ENCODE measurements at places on chromosomes 13 and 19.

- no peak for DNase-seq
These were observed 7.6 kb downstream of the ALOX5AP start for GRCh38 chr13:30742901-30743300.

DNA sequence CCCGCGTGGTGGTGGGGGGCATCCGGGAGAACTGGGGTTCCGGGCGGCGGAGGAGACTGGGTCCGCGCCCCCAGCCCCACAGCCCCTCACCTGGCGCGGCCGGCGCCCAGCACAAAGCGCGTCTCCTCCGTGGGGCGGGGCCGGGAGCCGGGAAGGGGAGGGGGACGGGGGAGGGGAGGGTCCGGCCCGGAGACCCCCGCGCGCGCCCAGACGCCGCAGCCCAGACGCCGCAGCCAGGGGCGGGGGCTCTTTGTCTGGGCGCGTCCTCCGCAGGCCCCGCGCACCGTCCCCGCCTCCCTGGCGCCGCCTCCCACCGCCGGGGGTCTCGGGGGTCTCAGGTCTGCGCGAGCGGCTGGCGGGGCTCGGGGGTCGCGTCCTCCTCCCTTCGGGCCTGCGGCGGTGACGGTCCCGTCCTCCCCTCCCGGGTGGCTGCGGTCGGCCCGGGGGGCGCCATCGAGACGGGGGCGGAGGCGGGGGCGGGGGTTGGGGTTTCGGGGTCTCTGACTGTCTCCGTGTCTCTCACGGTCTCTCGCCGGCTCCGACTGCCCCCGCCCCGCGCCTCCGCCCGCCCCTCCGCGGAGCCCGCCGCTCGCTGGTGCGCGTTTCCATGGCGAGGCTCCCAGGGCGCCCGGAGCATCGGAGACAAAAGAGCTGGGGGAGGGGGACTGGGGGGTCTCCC is at the start of gene PLPPR3:
Gene PLPPR3, minus strand, starts transcription at position 131 of the 679 bp plus-strand sequence. CDS start 396 bp downstream, outside the sequence.
- no peak for DNase-seq

DNA sequence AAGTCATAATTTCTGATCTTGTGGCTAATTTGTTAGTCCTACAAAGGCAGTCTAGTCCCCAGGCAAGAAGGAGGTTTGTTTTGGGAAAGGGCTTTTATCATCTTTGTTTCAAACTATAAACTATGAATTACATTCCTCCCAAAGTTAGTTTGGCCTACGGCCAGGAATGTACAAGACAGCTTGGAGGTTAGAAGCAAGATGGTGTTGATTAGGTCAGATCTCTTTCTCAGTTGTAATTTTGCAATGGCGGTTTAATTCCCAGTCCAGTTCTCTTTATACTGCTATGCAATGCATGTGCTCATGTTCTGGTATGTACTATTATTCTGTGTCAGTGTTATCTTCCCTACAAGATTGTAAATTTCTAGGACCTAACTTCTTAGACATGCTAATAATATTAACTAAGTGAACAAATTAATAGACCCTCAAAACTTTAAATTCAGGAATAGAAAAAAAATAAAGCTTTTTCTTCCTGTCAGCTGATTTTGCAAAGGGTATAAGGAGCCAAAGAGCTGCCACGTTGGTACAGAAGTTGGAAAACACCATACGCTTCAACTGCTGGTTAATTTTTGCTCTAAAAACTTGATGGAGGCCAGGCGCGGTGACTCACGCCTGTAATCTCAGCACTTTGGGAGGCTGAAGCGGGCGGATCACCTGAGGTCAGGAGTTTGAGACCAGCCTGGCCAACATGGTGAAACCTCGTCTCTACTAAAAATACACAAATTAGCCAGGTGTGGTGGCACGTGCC is 1.3 kb upstream of the DNAJC15 start:
- DNase-seq: no peak

GRCh38 chr19:34217952-34218817 is 36.2 kb upstream of the GARRE1 start:
- peak; percentile 95 for DNase-seq

DNA sequence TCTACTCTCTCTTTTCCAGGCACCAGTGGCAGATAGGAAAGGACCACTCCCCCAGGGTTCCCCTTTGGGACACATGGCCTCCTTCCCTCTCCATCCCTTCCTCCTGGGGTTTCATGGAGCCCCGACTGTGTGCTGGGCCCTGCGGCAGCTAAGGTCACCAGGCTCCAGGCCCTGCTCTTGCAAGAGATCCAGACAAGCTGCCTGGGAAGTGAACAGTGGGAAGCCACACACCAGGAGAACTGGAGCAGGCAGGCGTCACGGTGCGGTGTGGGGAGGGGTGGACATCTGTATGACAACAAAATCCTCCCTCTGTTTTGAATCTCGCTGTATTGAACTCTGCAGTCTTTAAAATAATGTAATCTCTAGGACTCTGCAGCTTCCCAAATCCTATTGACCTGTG is 330.1 kb downstream of the UQCRFS1 start:
- DNase-seq: no peak

DNA sequence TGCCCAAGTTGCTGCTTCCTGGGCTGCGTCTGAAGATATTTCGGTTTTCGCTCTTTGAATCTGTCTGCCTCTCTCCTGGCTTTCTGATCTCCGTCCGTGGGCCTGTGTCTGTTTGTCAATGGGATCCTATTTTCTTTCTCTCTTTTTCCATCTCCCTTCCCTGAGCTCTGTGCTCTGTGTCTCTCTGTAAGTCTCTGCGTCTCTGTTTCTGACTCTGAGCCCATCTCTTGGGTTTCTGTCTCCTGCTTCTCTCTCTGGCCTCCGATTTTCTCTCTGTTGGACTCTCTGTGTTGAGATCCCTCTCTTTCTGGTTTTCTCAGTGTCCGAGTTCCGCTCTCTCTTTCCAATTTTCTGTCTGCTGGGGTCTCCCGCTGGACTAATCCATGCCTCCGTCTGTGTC is 1.7 kb downstream of the PRKCG start:
- no peak for DNase-seq

GRCh38 chr13:69683921-69684686 is 423.5 kb upstream of the ATXN8OS start:
- DNase-seq: no peak

- no peak for DNase-seq
These were observed 80.3 kb upstream of the FLT1 start for GRCh38 chr13:28575200-28575599.

- no peak for DNase-seq
These were observed 15.2 kb downstream of the SUGP1 start for GRCh38 chr19:19305066-19305465.

DNA sequence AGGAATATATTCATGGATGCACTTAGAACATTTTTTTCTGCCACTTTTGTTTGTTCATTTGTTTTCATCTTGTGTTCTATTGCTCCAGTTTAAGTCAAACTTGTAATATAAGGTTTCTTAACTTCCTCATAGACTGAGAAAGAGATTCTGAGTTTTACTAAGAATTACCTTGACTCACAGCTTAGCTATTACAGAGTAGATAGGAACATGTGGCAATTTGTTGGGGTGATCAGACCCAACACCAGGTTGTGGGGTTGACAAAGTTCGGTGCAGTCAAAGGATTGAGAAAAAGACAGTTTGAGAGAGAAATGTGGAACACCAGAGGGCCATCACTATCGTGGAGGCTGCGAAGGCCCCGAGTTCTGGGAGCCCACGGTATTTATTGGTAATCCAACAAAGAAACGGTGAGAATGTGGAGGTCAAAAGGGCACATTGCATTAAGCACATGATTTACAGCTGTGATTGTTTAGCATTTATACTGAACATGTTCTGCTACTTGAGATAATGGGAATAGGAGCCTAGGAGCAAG is 2526.0 kb downstream of the PCDH9 start:
- DNase-seq: no peak

- DNase-seq: no peak
These were observed 27.0 kb downstream of the SLC10A2 start for GRCh38 chr13:103039183-103039582.

DNA sequence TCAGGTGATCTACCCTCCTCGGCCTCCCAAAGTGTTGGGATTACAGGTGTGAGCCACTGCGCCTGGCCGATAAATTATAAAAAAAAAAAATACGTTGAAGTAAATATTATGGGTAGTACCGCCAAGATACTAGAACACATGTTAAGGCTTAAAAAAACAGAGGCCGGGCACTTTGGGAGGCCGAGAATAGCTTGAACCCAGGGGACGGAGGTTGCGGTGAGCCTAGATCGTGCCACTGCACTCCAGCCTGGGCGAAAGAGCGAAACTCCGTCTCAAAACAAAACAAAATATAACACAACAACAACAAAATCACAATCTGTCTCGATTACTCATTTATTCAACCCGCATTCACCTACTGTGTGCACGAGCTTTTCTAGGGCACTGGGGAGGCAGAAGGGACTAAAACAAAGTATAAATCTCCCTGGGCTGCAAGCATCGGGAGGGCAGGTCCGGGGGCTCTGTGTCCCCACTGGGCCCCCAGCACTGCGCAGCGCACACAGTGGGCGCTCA is 1.3 kb upstream of the BICRA start:
- no peak for DNase-seq

DNA sequence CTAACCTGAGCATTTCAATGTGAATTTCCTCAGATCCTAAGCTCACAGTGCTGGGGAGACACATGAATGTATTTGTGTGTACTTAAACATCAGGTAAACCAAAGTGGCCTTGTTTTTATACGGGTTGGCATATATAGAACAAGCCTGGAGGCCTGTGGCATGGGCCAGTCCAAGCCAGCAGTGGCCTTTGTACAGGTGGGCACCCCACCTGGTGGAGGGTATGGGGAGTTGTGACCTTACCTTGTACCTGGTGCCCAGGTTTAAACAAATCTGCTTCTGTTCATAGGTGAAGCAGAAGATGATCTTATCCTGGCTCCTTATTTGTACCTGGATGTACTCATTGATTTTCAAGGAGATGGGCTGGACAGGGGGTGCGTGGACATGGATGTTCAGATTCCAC is 71.0 kb downstream of the ERICH6B start:
- DNase-seq: no peak
